Right lung (tissue), 10 donors: ENCODE measurements at places on chromosomes 13 and 19. TPM values are rescaled to one million over a fixed set of nuclear protein-coding genes. Genes with fewer than 3 reads are reported as not detected.

Gene MISP
- 9.4 TPM for polyA plus RNA-seq

Gene PSG1
- polyA plus RNA-seq = 1.0 TPM

Gene SLAIN1
- polyA plus RNA-seq = 30.4 TPM

Gene RFPL4A
- 0.14 TPM for polyA plus RNA-seq

Gene GJB2
- 0.63 TPM for polyA plus RNA-seq

DNA sequence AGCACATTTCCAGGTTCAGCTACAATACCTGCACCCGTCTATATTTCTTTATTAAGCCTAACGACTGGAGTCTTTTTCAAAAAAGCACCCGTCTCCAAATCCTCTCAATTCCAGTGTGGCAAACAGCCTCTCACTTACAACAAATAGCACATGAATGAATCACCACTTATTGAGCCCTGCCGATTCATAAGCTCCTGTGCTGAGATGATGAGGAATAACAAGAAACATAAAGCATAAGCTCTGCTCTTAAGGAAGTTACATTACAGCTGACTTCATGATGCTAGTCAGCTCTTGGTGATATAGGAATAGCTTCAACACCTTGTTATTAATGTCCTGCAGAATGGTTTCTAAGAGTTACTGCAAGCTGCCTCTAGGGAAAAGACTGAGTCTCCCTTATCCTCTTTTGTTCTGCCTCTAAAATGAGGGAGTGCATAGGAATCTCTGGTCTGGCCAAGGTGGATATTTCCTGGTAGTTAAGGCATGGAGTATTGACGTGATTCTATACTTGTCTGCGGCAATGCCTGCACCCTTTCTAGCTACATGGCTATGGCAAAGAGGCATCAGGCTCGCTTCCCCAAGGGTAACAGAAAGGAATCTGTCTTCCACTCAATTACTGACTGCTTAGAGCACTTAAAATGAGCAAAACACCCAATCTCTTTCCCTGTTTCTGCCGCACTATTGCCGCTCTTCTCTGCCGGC lies 195.7 kb downstream of the KLF12 start:
- DNase-seq = no peak

GRCh38 chr13:52012512-52012836 lies 276 bp downstream of the ALG11 start:
- no peak for DNase-seq

- DNase-seq = peak; percentile 35
These were observed 27.6 kb downstream of the CPT1C start for GRCh38 chr19:49718511-49718910.

- no peak for DNase-seq
These were observed 18.4 kb upstream of the CHST8 start for GRCh38 chr19:33603377-33603776.

DNA sequence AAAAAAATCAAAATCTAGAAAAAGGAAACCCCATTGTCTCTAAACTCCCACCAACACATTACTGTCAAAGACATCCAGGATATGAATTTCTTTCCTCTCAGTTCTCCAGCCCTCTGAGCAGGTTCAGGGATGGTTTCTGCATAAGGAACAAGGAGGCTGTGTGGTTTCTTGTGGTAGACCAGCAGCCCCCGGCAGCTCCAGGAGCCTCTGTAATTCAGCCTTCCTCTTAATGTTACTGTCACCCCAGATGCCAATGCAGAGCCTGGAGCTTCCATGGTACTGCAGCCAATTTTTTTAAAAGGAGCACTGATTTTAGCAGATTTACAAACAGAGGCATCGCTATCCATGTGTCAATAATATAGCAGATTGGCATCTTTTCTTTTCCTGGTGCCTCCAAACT lies 100.6 kb upstream of the FAM216B start:
- no peak for DNase-seq

DNA sequence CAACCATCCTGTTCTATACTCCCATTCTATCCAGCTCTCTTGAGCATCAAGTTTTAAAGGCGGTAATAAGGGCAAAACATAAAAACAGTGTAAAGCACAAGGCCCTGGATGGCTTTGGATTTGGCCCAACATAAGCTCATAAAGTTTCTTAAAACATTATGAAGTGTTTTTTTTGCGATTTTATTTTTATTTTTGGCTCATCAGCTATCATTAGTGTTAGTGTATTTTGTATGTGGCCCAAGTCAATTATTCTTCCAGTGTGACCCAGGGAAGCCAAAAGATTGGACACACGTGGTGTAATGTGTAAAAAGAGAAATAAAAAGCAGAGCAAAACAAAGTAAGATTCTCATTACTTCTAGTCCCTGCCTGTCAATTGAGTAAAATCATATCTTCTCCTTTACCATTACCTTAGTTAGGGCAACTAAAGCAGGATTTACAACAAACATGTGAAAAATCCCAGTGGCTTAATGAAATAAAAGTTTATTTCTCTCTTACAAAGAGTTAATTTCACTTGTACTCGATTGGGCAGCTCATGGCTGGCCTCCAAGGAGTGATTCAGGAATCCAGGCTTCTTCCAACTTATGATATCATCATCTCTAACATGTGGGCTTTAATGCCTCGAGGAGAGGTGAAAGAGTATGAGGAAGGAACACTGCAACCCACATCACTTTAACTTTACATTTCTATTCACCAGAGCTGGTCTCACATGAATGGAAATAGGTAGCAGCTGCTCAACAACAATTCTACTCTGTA lies 725.2 kb upstream of the SLITRK1 start:
- DNase-seq = peak; percentile 7

GRCh38 chr19:13599681-13600080 lies 93.4 kb upstream of the CACNA1A start:
- no peak for DNase-seq

GRCh38 chr13:72062566-72062965 lies 195.6 kb upstream of the DACH1 start:
- no peak for DNase-seq

GRCh38 chr19:430701-431100 lies 21.8 kb upstream of the C2CD4C start:
- DNase-seq = no peak

DNA sequence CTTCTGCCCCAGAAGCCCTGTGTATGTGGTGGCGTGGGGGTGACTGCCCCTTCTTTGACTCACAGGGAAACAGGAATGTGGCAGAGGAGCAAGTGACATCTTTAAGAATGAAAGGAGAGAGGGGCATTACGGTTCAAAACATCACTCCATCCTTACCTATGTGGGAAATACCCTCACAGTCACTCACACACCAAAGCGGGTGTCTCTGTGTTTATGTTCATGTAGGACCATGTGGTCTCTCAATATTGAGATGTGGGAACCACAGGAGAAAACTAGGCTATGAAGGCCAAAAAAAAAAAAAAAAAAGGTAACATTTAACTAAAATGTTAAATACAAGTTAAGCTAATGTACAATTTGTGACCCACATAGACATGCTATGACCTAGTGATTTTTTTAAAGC lies 153.6 kb upstream of the GPR12 start:
- DNase-seq = no peak

GRCh38 chr19:16161840-16162239 lies 11.5 kb downstream of the CIB3 start:
- DNase-seq = no peak
